ENCODE measurements at places on chromosomes 16 and 17.

DNA sequence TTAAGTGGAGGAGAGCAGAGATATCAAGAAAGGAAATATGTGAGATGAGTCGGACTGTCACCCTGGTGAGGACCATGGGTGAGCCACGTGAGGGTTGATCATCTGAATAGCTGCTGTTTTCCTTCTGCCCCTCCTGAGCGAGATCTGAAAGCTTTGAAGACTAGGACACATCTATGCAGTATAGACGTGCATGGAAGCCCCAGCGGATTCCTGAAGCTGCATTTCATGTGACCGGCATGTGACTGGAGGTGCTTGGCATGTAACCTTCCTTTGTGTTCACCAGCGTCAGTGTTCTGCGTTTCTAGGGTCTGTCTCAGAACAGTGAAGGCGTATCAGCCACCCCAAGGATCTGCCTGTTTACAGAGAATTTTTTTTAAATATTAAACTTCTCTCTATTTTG is 75.1 kb downstream of the MSI2 start:
- no peak for DNase-seq

DNA sequence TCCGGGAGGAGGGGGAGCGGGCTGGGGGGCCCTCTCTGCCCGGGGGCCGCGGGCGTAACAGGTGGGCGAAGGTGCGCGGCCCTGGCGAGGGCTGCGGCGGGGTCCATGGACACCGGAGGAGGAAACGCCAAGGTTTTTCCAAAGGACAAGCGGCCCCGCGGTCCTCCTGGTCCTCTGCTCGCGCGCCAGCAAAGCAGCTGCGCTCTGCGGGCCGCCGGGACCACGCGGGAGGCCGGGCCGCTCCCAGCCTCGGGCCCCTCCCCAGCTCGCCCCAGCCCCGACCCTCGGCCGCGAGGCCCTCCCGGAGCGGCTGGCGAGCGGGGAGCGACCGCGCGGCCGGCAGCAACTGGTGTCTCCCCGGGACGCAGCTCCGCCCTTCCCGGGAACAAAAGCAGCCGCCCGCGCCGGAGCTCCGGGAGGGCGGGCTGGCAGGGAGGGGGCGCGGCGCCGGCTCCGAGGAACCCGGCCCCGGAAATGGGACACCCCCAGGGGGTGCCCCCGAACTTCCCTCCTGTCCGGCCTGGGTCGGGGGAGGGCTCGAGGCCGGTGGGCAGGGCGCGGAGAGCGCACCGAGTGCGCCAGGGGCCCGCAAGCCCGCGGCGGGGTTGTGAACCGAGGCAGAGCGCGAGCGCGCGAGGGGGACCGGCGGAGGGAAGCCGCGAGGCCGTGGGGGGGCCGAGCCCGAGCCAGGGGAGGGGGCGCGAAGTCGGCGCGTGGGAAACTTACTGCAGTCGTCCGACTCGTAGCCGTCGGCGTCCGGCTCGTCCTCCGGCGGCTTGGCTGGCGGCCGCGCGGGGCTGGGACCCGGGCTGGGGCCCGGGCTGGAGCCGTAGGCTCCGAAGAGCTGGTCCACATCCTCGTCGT is 837 bp downstream of the DOC2B start:
- DNase-seq, result no peak

- DNase-seq, result no peak
These were observed 13.0 kb downstream of the NMRAL1 start for GRCh38 chr16:4461250-4462085.

DNA sequence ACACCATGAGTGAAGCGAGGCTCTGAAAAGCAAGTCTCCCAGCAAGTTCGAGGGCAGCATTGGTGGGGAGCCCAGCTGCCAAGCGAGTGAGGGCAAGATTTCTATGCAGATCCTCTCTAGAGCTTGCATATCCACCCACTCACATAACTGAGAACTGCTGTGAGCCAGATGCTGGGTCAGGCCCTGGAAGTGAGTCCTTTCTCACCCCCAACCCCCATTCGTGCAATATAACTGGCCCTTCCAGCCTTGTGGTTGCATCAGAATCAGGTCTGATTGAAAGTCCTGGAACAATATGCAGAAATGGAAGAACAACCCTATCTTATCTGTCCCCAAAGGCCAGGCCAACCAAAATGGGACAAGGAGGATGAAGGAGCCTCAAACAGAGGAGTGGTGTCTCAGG is 146.6 kb downstream of the IRX5 start:
- DNase-seq, result no peak

DNA sequence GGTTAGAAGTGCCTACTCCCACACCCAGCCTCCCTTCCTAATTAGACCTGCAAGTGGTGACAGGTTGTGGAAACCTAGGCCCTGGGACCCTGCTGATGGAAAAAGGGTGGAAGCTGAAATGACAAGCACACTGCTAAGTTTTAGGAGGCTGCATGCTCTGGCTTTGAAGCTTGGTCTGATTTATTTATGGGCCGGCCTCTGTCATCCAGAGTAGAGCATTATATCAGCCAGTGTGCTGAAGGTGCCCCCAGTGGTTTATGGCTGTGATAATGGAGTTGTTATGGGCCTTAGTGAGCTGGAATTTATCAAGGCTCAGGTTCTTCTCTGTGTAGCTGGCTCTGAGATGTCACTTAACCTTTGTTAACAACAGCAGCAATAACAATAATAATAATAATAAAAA is 142.6 kb downstream of the UTP18 start:
- DNase-seq, result no peak

- no peak for DNase-seq
These were observed 78.4 kb downstream of the SLC39A11 start for GRCh38 chr17:73013816-73014663.

GRCh38 chr17:37847102-37847501 is 77.1 kb upstream of the TBC1D3K start:
- DNase-seq, result no peak

DNA sequence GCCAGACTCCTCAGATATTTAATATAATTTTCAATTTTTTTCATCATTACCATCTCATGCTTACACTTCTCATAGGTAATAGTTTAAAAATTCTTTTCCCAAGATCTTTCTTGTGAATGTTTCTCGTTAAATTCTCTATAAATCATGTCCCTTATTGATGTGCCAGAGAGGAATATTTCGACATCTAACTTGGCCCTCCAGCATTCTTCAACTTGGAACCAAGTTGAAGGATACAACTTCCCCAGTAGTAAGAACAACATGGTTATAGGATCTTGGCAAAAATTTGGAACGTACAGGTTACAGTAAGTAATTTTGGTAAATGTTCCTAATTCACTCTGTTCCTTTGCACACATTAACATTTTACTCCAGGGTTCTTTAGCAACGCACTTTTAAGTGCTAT is 731.8 kb downstream of the CDH11 start:
- DNase-seq, result no peak

- DNase-seq, result peak; percentile 81
These were observed 36.2 kb downstream of the CDRT4 start for GRCh38 chr17:15431196-15431595.
